NCI-H510A treated with DMSO at 0.1 percent for 48 hours (cell line): ENCODE measurements at places on chromosomes 4 and X.
A peak's percentile ranks its signal among the peaks of the same experiment; 100 is the strongest.

DNA sequence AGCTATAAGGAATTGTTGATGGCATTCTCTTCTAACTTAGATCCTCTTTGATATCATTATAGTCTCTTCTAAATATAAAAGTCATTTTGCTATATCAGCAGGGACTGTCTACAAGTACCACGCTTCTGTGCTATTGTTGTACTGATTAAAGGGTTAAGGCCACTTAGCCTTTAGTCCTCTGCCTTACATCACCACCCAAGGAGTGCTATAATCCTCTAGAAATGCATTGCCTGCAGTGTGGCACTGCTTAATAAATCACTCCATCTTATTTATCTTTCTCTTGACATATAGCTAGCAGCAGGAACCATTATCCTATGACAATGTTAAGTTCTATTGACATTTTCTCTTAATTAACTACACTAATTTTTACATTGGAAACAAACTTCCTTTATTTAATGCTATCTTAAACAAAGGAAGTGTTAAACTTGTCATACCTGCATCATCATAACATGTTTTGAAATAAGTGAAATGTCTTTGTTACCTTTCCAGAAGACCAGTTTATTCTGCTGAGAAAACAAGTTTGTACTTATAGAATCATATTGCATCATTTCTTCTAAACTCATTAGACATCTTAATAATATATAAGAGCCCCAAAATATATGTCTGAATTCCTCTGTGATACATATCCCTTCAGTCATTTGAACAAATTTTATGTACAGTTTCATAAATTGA, 360.9 kb upstream of the ATOH1 start:
- DNase-seq: peak; percentile 46

GRCh38 chrX:49932791-49933190, 10.4 kb downstream of the CLCN5 start:
- no peak for DNase-seq

- no peak for DNase-seq
These were observed 70.1 kb downstream of the UNC5C start for GRCh38 chr4:95478679-95479078.

DNA sequence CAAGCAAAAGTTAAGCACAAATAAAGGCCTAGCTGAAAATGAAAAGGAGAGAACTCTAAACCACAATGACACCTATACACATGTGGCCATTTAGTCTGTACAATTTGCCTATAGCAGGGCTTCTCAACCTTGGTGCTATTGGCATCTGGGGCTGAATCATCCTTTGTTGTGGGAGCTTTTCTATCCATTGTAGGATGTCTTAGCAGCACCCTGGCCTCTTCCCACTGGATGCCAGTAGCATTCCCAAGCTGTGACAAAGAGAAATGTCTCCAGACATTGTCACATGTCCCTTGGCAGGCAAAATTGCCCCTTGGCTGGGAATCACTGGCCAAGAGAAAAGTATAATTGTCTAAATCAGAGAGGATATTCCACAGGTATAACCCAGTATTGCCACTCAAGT, 13.5 kb upstream of the PRPS2 start:
- DNase-seq: no peak

GRCh38 chr4:86015412-86016350, 344.2 kb downstream of the MAPK10 start:
- DNase-seq: no peak

GRCh38 chr4:158327525-158327924, 117.2 kb downstream of the TMEM144 start:
- DNase-seq: no peak

GRCh38 chr4:32909053-32909452, 2188.9 kb downstream of the PCDH7 start:
- no peak for DNase-seq

GRCh38 chr4:67141586-67141985, 403.7 kb downstream of the CENPC start:
- no peak for DNase-seq

GRCh38 chr4:126853715-126854114, 779.0 kb upstream of the INTU start:
- no peak for DNase-seq

- no peak for DNase-seq
These were observed 1038.9 kb upstream of the DIAPH2 start for GRCh38 chrX:95645738-95646137.

GRCh38 chrX:101729986-101730385, 70.3 kb upstream of the ARMCX2 start:
- DNase-seq: peak; percentile 7

DNA sequence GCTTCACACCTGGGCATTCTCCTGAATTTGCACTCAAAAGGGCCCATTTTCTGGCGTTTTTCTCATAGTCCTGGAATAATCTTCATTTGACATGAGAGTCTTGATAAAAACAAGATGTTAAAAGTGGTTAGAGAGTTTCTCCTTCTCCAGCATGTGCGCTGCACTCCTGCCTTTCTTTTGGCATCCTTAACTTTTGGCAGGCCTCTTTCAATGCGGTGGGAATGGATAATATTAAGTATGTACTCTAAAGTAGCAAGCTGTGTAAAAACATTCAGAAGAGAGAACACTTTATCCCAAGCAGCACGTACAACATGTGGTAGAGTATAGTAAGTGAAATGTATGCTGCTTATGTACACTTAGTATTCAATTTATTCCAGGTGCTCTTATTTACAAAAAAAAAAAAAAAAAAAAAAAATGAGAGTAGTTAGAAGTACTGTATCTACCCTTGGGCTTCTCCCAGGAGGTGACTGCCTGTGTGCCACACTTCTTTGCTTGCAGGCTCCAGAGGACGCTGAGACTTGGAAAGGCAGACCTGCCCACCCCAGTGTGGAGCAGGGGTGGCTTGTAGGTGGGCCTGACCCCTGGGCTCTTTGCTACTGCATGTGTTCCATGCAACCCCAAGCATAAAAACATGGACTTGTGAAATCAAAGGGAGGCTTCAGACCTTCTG, 3.9 kb downstream of the FGF2 start:
- DNase-seq: no peak

DNA sequence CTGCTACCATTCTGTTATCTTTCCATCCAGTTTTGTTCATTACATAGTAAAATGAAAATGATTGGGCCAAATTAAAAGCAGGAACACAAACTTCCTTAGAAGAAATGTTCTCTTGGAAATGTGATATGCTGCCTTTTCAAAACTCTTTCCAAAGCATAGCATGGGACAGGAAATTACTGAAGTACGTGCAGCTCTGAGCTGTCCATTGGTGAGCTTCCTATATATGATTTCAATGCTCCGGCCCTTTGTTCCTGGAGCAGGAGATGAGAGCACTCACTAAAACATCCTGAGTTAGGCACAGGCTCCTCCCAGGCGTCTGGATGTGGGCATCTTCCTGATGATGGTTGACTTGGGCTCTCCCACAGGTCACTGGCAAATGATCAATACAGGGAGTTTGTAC, 33.0 kb upstream of the ANXA3 start:
- DNase-seq: no peak

- no peak for DNase-seq
These were observed 67.4 kb downstream of the RASGEF1B start for GRCh38 chr4:81404294-81404693.

- DNase-seq: peak; percentile 65
These were observed 459.5 kb downstream of the ANKRD50 start for GRCh38 chr4:124253080-124253479.

DNA sequence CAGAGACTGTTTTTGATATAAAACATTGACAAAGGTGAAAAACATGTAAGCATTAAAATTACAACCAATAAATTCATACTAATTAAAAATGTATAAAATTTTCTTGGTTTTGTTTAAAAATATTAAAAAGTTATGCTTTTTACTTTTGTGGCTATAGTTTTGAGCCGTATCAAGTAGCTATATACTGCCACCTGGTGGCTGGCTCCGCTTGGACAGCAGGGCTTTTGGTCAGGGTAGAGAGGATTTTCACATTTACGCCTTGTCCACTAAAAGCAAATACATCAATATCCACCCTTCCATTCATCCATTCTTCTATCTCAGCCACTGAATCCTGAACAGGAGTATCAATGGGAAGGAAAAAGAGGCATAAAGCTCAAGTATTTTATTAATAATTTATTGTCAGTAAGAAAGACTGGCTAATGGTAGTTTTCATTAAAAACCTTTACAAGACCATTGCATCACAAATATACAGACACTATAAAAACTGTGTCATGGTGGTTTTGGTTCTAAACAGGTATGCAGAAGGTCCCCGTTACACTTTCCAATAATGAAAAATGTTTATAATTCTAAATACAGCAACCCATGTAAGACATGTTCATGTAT, 32.1 kb upstream of the MTNR1A start:
- peak; percentile 4 for DNase-seq

DNA sequence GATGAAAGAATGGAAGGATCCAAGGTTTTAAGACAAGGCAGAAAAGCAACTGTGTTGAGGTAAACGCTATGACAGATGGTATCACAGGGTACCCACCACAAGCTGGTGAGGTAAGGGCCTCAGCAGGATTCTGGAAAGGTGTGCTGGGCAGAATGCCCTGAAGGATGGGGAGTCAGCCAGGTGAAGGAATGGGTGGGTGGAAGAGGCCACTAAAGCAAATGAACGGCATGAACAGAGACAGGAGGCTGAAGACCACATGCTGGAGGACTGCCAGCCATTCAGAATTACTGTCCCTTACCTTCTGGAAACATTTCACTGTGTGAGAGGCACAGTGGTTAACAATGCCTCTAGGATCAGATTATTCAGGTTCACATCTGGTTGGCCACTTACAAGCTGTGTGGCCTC, 23.6 kb downstream of the GPRIN3 start:
- no peak for DNase-seq

DNA sequence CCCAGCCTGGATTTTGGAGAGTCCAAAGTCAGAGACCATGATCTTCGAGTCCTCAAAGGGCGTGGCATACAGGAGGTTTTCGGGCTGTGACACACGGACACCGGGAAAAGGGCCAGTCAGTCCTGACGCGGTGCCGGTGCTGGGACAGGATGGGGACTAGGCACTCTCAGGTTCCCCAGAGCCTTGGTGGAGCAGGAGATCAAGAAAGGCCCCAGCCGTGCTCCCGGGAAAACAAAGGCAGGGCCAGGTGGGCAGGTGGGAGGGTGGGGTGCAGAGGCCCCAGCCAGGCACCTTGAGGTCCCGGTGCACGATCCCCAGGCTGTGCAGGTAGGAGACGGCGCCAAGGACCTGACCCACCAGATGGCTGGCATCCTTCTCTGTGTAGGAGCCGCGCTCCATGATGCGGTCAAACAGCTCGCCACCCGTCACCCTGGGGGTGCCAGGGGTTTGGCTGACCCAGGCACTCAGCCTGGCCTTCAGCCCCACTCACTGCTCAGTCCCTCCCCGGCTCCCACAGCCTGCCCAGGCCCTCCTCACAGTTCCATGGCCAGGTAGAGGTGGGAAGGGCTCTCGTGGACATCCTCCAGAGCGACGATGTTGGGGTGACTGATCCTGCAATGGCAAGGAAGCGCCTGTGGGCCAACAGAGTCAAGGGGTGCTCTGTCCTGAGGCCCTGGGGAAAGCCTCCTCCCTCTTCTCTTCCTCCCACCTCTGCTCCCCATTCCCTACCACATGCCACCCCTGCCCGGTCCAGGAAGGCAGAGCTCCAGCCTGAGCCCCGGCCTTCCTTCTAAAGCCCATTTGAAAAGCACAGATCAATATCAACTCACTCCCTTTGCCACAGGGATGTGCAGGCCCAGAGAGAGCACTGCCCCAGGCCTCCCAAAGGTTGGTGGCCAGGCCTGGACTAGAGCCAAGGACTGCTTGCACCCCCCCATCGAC, 1.8 kb downstream of the PNCK start:
- no peak for DNase-seq

- peak; percentile 6 for DNase-seq
These were observed 12.9 kb downstream of the ING2 start for GRCh38 chr4:183517781-183518180.

DNA sequence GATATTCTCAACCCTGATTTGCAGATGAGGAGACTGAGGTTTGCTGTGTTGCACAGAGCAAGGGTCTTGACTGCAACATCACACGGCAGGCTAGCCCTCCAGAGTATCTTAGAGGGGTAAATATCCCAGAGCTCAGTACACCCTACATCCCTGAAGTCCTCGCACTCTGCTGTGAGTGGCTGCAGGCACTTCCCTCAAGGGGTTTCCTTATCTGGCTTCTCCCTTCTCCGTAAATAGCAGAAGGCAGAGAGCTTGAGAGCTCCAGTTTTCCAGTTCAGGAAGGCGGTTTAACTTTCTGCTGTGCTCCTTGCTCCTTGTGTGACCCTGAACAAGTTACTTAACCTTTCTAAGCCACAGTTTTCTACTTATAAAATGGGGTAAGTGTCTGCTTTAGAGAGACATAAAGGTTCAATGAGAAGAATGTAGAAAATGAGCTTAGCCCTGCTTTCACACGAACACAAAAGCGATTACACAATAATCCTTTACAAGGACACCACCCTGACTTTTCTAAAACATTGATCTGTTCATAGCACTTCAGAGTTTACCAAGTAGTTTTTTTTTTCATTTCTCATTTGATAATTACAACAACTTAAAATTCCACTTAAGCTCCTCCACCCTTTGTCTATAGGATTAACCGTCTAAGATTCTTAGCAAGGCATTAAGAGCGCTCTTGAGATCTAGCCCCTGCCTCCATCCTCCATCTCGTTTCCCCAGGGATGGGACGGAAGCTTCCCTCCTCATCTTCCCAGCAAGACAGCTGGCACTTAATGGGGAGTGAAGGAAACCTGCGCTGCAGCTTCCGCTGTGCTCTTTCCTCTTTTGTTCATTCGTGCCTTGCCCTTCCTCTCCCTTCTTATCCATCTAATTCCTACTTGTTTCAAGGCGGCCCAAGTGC, 68.4 kb downstream of the TAPT1 start:
- DNase-seq: no peak

DNA sequence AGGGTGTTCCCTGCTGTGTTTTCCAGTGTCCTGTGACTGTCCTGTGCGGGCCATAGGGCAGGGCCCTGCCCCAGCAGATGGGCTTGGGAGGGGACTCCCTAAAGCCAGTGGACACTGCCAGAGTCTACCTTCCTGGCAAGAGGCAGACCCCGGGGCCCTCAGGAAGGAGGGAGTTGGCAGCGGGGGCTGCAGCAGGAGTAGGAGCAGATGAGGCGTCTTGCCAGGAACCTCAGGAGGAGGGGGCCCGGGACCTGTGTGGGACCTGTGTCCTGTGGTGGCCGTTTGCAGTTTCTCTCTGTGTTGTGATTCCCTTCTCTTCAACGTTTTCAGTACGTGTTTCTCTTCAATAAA, 3.8 kb downstream of the PNMA3 start:
- DNase-seq: no peak

DNA sequence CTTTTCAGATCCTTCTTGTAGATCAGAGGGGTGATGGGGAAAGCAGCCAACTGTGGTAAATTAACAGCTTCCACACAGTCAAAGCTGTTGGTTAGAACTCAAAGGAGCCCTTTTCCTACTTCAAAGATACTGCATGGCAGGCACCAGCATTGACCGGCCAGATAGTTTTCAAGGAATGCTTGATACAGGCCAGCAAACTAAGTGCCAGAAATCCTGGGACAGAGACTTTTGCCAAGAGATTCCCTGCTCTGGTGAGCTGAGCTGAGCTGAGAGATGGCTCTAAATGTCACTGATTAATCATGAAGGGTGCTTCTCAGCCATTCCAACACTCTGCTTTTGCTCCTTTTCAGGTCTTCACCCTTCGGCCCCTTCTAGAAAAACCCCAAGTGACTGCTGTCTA, 131.6 kb upstream of the MED14 start:
- no peak for DNase-seq
